AG09319 (cell line): ENCODE measurements at places on chromosomes 3 and 15.
A peak's percentile ranks its signal among the peaks of the same experiment; 100 is the strongest.

DNA sequence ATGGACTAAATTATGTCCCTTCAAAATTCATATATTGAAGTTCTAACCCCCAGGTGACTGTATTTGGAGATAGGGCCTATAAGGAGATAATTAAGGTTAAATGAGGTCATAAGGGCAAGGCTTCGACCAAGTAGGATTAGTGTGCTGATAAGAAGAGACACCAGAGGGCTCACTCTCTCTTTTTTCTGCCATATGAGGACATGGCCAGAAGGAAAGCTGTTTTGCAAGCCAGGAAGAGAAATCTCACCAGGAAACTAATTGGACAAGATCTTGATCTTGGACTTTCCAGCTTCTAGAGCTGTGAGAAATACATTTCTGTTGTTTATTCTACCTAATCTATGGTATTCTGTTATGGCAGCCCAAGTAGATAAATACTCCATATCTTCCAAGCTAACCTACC, 503.6 kb upstream of the NAALADL2 start:
- no peak for DNase-seq

DNA sequence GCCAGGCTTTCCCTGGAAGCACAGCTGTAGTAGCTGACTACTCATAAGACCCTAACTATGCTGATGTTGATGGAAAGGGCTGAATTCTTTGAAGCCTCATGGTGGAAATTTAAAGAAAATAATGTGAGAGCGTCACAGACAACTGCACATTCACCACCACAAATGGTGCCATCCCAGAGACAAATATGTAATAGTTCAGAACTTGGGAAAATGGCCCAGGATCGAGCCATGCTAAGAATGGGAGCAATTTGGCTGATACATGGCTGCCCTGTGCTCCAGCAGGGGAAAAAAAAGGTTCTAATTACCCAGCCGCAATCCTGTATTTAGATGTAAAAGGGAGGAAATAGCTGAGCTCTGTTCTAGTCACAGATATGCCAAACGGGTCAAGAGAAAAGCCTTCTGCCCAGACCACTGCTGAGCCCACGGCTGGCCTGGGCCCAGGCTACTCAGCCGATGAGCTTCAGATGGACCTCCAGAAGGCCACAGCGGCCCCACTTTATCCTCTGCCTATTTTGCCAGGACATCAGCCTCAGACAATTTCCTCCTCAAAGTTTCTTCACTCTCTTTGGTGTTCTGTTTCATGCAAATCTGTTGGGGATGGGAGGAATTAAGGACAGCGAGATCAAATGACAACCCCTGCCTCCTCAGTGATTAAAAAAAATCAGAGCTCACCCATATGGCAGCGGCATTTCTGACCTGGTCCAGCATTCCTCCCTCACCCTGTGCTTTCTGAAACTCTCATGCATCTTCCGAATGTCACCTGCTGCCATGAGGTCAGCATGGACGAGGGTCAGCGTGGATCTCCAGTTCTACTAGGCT, 54.5 kb upstream of the MEX3B start:
- DNase-seq: peak; percentile 30

- no peak for DNase-seq
These were observed 551.6 kb downstream of the ZIC1 start for GRCh38 chr3:147960786-147961185.

- no peak for DNase-seq
These were observed at the start of gene TRAK1 for GRCh38 chr3:42090973-42091731. TSS of gene TRAK1 (plus strand) at chr3:42091357. CDS start at chr3:42091470, 113 bp downstream.

DNA sequence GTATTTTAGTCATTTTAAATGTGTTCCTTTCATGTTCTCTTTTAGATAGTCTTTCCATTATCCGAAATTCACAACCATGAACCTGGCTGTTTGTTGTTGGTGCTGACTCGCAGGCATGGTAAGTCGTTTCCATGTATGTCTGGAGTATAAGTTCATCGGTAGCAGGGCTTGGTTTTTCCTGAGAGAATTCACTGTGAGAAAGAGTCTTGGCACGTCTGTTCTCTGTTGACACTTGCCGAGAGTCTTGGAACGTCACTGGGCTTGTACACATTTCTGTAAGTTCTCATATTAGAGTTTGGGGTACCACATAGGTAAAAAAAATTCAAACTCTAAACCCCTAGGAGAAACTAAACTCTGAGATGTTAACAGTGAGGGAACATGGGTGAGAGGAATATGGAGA, 29.4 kb upstream of the EIF4A2 start:
- no peak for DNase-seq

DNA sequence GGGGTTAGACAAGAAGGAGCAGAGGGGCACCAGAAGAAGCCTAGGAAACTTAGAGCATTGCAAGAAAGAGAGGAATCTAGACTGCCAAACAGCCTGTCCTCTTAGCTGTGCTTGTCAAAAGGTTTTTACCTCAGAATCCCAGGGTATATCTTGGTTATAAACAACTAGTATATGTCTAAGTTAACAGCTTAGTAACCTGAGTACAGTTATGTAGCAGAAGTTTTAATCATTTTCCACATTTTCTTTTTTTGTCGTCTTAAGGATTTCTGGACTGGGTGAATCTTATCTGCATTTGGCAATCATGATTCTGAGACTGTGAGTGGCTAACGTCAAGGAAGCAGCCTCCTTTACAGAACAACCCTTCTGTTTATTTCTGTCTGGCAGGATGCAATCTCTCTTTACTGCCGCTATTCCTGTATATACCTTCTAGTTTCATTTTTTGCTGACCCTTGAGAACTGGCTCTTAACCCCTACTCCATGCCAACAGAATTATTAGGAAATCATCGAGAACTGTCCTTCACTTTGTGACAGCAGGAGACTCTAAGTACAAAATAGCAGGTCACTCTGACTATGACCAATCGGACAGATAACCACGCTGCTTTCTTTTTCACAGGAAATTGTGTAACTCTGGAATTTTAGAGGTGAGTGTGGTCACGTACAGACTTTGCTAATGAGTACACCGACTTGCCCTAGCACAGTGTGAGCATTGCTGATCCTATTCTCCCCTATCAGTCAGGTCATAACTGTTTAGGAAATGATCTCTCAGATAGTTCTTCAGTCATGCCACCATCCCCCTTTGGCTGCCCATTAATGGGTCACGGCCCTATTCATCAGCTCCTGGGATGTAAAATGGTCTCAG, 3.3 kb upstream of the CP start:
- peak; percentile 27 for DNase-seq

DNA sequence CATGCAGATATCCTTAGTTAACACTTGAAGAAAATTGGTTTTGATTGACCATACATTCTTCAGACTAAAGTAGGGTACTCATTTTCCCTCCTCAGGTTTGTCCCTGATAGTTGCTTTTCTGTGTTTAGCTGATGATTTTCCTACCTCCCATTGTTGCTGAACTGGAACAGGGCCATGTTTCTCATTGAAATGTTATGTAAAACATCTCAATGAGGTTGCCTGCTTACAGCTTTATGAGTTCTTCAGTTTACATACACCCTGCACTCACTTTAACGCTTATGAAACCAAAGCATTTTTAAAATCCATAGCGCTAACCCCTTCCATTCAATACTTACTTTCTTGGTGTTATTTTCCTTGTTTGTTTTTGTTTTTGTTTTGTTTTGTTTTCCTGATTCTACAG, 61.9 kb downstream of the HMG20A start:
- peak; percentile 27 for DNase-seq

DNA sequence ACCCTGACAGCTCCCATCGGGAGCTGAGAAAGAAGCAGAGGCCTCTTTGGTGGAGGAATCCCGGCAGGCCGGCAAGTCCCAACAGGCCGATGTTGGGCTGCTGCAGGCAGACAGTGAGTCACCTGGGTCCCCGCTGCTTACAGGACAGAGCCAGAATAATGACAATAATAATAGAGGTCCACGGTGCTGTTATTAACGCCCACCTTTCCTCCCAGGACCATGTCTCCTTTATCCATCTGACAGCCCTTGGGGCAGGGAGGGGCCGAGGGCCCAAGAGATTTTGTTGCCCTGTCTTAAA, 29.3 kb upstream of the MAGEF1 start:
- no peak for DNase-seq
